Skeletal muscle cell (primary cell): ENCODE measurements at places on chromosomes 6 and 20.
A peak's percentile ranks its signal among the peaks of the same experiment; 100 is the strongest.

DNA sequence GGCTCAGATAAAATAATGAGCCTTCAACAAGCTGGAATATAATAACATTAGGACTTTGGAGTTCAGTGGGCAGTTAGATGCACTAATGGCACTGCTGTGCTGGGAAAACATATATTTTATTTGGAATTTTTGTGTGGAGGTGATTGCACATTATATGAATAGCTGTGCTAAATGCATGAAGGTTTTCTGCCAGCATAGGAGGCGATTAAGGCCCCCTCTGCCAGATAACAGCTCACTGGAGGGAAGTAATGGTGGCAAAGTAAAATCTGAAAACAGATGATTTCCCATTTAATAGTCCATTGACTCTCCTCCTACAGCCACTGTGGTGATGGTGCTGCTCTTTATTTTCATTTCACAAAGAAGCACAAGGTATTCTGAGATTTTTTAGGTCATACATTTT lies 326.0 kb downstream of the GRIK2 start:
- no peak for DNase-seq

GRCh38 chr20:39936401-39936800 lies 752.6 kb downstream of the MAFB start:
- no peak for DNase-seq

DNA sequence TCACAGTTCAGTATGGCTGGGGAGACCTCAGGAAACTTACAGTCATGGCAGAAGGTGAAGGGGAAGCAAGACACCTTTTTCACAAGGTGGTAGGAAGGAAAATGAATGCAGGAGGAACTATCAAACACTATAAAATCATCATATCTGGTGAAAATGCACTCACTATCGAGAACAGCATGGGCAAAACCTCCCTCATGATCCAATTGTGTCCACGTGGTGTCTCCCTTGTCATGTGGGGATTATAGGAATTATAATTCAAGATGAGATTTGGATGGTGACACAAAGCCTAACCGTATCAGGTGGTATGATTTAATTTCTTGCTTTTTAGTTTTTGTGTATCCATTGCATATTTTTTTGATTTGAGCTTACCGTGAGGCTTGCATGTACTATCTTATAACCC lies 133.2 kb upstream of the SYNCRIP start:
- no peak for DNase-seq

- DNase-seq, result peak; percentile 2
Observed at GRCh38 chr6:43570876-43571441, 4.9 kb downstream of the XPO5 start.

DNA sequence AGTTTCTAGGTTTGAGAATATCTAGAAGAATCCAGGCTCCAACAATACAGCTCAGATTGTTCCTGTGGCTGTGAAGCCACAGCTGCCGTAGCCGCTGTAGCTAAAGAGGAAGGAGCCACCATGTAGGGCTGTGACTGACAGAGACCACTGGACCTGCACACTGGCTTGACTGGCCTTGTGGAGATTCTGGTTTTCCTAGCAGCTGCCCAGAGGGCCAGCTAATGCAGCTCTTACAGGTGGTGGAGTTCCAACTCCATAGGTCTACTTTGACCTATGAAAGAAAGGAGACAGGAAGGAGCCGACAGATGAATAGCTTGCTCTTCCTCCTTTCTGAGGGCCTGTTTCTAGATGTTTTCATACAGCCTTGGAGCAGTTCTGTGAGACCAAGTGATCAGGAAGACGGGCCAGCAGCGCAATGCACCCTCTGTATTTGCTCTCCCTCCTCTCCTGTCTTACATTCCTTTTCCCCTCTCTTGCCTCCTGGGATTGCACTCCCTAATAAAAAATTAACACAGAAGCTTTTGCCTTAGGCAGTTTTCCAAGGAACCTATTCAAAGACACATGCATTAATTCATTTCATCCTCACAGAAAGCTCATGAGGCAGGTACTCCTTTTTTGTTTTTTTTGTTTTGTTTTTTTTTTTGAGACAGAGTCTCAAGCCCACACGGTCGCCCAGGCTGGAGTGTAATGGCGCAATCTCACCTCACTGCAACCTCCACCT lies 51.8 kb upstream of the MYB start:
- DNase-seq, result no peak

DNA sequence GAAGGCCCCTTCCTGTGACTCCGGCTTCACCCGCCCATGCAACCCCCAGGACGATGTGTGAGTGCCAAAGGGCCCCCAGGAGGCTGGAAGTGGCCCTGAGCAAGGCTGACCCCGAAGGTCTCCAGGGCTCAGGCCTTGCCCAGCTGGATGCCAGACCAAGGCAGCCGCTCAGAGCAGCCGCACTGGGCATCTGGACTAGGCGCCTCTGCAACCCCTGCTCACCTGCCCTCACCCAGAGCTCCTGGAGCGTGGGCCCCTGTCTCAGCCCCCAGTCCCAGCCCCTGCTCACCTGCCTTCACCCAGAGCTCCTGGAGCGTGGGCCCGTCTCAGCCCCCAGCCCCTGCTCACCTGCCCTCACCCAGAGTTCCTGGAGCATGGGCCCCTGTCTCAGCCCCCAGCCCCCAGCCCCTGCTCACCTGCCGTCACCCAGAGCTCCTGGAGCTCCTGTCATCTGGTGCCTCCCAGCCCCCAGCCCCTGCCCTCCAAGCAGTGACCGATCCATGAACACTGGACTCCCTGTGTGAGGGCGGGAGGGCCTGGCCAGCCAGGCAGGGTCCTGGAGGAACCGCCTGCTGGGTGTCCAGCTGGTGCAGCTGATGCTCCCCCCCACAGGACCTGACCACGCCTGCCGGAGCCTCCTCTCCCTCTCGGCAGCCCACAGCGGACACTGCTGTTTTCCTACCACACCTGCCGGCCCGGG lies 1.1 kb downstream of the SRMS start:
- no peak for DNase-seq

DNA sequence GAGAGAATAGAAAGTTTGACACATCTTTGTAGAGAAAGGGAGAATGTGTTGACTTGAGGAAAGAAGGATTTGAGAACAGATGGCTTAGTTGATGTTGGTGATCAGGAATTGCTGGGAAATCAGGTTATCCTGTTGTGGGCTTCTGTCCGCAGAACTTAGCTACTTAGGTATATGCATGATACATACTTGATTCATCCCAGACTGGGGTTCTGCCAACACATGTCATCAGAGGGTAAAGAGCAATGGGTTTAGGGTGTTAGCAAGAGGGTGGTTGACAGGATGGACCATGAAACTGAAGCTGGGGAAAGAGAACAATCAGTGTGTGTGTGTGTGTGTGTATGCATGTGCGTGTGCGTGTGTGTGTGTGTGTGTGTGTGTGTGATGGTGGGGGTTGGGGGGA lies 50.6 kb upstream of the NELFCD start:
- DNase-seq, result no peak

DNA sequence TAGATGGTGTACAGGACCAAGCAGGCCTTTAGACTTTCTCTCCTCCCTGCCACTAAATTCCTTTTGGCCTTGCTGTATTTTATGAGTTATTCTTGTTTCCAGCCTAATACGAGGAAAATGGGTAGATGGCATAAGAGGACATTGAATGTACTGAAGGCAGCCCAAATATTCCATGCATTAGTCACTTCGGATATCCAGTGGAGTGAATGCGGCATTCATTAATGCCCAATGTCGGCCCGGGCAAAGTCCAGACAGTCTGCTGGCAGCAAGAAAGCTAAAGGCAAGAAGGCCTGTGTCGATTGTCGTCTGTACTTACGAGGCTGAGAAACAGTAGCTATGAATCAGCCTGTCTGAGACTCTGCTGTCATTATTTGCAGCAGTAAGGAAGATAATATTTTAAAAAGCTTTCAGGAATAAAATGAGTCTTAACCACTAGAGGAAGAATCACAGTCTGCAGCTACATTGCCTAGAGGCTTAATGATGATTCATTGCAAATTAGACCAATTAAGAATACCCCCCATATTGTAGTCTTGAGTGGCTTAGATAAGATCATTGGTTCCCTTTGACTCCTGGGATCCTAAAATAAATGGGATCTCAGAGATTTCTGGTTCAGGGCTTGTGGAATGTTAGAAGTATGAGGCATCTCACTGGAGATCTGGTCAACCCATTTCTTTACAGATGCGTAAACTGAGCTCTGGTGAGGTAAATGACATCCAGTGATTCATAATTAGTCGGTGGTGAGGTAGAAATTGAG lies 534.1 kb upstream of the JAG1 start:
- DNase-seq, result no peak

DNA sequence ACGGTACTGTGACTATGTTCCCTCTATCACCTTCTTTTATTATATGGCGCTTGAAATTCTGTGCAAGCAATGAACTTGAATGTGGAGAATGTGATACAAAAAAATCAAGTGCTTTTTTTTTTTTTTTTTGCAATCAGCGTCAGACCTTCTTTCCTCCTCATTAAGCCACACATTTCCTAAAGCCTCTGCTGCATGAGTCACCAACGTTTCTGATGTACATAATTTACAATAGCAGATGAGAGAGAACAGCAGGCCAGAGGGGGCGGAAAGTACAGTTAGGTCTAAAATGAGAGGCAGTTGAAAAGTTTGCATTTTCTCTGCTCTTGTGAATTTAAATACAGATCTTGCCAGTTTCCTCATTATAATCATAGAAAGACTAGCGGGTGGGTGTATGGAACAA lies 114.6 kb upstream of the RIPOR2 start:
- peak; percentile 47 for DNase-seq

DNA sequence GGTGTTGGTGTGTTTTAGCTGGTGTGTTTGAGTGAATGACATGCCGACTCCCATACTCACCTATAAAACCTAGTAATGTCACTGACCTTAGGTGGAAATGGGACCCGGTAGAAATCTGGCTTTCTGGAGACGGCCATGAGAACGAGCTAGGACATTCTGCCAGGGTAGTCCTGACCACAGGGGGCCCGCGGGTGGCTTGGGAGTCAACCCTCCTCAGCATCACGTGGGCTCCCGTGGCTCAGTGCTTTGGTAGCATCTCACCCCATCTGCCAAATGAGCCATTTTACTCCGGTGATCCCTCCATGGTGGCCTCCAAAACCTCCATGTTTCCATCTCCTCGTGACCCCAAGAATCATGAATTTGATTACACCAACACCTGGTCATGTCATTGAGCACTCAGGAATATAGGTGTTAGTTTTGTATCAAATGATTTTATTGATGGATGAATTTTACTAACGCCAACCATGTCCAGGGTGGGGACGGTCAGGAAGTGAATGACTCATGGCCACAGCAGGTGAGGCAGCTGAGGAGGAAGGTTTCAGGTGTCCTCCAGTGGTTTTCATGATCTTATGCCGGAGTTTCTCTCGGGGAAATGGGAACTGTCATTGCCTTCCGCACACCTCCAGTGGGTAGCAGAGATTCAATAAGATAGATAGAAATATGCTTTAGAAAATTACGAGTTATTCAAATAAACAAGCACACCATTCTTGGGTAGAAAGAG lies 195.0 kb downstream of the SYNDIG1 start:
- DNase-seq, result no peak

- DNase-seq, result no peak
Observed at GRCh38 chr6:97654674-97655073, 371.7 kb upstream of the MMS22L start.

GRCh38 chr20:45254383-45255262 lies at the start of gene SLPI:
Gene SLPI, minus strand, starts transcription at chr20:45254564. Its CDS starts 21 bp downstream, at chr20:45254543.
- DNase-seq, result peak; percentile 22

- DNase-seq, result no peak
Observed at GRCh38 chr20:11740975-11741374, 176.7 kb upstream of the BTBD3 start.

DNA sequence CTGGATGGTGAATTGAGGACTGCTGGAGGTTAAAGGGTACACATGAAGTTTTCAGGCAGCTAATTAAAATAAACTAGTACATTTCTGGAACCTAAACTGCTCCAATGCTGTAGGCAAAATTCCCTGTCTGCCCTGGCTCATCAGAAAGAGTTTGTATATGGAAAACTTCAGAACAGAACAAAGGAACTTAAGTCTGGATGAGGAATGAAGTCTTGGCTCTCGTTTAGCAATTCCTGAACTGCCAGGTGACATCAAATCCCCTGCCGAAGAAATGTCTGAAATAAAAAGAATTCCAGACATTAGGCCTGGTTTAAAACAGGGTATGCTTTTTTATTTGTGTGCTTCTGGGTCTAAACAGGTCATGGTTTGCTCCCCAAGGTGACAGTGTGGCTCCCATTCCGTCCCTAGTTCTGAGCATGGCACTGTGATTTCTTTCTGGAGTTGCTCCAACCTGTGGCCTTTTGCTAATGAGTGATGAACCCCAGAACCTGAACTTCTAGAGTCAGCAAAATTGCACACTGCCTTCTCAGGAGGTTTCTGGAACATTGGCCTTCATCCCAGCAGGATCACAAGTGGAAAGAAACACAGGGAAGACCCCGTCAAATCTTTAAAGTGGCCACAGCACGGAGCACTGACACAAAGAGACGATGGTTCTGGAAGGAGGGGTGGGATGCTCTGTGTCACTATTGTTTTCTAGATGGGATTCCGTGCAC lies 129.4 kb upstream of the NAA20 start:
- no peak for DNase-seq

GRCh38 chr20:16974855-16975162 lies 226.7 kb downstream of the OTOR start:
- DNase-seq, result no peak

DNA sequence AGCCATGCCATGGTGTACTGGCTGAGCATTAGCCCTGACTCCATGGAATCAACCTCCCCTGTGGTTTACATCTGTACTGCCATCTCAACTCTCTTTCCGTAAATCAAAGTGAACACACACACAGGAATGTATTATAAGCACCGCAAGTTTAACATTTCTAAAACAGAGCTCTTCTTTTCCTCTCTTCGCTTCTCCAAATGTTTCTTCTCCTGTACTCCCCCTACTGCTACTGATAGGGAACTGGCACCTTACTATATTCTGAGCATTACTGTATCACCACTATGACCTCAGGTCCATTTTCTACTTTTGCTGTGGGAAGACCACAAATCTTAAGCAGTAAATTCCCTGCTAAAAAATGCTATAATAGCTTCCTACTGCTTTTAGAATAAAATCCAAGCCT lies 101.2 kb downstream of the NUS1 start:
- DNase-seq, result no peak

- DNase-seq, result no peak
Observed at GRCh38 chr6:135517527-135517926, 20.0 kb upstream of the AHI1 start.

GRCh38 chr6:47737406-47737805 lies 39.0 kb downstream of the ADGRF4 start:
- DNase-seq, result no peak

GRCh38 chr6:84356907-84357306 lies 129.5 kb upstream of the CEP162 start:
- peak; percentile 14 for DNase-seq
